ENCODE measurements at places on chromosomes 1 and 21.

GRCh38 chr1:117572546-117572945 lies 33.3 kb upstream of the TENT5C start:
- DNase-seq = peak; percentile 56

DNA sequence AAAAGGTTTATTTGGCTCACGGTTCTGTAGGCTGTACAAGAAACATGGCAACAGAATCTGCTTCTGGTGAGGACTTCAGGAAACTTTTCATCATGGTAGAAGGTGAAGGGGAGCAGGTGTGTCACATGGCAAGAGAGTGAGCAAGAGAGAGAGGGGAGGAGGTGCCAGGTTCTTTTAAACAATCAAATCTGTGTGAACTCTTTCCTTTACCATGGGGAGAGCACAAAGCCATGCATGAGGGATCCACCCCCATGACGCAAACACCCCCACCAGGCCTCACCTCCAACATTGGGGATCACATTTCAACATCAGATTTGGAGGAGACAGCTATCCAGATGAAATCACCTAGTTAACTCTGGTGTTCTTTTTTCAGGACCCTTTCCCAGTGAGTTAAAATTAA lies 103.6 kb downstream of the GALNT2 start:
- no peak for DNase-seq

DNA sequence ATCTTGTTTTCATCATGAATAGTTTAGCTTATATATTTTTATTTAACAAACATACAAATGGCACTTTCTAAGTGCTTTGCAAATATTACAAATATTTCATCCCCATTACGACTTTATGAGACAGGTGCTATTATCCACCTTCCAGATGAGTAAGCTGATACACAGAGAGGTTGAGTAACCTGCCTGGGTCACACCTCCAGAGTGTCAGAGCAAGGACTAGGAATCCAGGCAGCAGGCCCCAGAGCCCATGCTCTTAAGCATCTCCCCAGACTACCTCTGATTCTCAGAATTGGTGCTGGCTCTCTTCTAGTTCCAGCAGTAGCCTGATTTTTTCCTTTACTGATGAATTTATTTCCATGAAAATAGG lies 40.0 kb downstream of the EPHB2 start:
- DNase-seq = no peak

- DNase-seq = no peak
Observed at GRCh38 chr1:14913482-14914177, 239.9 kb upstream of the TMEM51 start.

- DNase-seq = no peak
Observed at GRCh38 chr1:155509064-155509463, 53.5 kb downstream of the ASH1L start.

GRCh38 chr1:121448851-121449250 lies 264.1 kb downstream of the SRGAP2C start:
- no peak for DNase-seq

GRCh38 chr1:158818975-158819431 lies 12.1 kb upstream of the MNDA start:
- DNase-seq = no peak

DNA sequence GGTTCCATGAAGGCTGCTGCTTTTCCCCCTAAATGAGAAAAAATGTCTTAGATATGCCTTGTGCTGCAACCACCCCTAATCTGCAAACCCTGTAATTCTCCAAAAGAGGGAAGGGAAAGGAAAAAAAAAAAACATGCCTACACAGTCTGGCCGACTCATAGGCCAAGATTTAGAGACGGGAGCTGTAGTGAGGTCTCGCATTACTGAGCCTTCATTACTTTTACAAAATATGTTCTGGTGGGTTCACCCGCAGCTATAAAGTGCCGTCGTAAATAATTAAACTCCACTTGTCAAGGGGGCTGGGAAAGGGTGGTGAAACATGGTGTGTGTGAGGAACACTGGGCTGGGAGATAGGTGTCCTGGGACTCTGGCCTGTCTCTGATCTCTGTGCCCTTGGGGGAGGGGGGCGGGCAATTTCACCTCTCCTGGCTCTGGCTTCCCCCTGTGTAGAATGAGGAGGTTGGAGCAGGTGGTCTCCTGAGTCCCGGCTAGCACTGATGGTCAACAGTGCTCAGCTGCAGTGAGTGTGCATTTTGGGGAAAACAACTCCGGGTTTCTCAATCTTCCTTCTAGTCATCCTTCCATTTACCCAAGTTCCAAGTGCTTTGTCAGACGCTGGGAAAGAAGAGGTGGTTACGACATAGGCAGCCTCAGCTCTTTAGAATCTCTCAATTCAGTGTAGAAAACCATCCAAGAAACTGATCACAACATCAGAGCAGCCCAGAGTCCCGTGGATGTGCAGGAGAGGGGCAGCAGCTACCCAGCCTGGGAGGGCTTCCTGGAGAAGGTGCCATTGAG lies 82.3 kb downstream of the ACTL8 start:
- no peak for DNase-seq

DNA sequence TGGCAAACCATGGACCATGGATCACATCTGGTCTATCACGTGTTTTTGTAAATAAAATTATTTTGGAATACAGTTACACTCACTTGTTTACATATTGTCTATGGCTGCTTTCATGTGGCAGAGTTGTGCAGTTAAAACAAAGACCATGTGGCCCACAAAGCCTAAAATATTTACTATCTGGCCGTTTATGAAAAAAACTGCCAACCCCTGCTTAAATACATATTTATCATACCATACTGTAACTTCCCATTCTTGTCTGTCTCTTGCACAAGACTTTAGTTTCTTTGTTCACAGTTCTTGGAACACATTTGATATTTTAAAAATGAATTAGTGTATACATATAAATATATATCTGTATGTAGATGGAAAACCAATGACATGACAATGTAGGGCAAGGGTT lies 141.5 kb downstream of the PAPPA2 start:
- DNase-seq = no peak

DNA sequence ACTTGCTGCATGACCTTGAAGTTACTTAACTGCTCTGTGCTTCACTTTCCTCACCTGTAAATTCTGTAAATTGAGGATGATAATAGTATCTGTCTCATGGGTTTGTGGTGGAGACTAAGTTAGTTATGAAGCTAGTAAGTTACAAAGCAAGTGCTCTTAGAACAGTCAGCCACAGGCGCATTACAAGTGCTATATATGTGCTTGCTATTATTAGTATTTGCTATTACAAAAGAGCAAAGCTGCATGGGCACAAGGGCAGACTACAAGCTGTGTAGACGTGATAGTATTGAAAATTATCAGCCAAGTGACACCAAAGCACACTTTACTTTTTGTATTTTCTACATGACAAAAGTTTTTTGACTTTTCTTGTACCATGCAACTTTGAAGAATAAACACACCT lies 150.9 kb upstream of the CTTNBP2NL start:
- no peak for DNase-seq

DNA sequence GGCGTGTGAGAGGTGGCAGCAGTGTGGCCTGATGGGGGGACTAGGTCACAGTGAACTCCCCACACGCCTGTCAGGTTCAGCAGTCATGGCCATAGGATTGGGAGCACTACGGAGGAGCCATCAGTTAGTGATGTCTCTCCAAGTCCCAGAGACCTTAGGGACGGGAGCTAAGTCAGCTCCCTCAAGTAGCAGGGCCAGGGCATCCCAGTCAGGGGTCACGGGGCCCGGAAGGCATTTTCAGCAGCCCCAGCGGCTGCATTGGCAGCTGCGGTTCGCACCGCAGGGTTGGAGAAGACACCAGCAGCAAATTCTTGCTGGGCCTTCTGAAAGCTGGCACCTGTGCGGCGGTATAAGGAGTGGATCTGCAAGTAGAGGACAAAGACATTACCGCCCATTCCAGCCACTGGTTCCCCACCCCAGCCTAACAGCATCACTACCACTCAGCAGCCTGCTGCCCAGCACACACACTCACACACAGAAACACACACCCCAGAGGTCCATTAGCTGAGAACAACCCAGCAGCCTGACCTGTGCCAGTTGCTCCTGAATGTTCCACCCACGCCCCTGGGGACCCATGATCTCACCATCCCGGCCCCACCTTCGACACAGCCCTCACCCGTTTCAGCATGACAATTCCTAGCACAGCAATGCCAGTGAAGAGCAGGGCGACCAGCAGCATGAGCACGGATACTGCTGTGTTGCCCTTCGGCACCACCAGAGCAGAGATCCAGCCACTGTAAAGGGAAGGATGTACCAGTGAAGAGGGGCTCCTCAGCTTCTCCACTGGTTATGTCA lies 972 bp upstream of the ENTREP3 start:
- no peak for DNase-seq

GRCh38 chr1:44820328-44821239 lies 12.3 kb downstream of the BTBD19 start:
- no peak for DNase-seq

DNA sequence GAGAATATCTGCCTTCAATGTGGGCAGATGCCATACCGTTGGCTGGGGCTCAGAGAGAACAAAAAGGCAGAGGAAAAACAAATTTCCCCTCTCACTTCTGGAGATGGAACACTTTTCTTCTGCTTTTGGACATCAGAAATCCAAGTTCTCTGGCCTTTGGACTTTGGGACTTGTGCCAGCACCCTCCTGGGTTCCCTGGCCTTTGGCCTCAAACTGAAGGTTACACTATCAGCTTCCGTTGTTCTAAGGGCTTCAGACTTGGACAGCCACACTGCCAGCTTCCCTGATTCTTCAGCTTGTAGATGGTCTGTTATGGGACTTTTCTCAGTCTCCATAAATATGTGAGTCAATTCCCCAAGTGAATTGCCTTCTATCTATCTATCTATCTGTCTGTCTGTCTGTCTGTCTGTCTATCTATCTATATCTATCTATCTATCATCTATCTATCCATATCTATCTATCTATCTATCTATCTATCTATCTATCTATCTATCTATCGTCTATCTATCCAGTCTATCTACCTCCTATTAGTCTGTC lies 778.1 kb upstream of the TMPRSS15 start:
- DNase-seq = no peak

- DNase-seq = peak; percentile 77
Observed at GRCh38 chr1:157163273-157164127, 25.3 kb upstream of the ETV3 start.

DNA sequence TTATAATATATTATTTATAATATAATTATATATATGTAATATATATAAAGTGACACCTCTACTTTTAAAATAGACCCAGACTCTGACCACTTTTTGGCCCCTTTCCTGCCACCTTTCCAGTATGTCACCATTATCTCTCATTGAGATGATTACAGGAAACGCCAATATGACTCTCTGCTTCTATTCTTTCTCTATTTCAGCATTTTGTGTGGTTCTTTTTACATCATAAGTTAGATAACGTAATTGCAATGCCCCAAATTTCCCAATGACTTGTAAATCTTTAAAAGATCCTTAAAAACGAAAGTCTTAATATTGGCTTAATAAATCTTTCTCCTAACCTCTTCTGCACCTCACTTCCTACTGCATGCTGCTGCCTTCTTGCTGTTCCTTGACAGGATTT lies 8.1 kb upstream of the GBP5 start:
- no peak for DNase-seq

DNA sequence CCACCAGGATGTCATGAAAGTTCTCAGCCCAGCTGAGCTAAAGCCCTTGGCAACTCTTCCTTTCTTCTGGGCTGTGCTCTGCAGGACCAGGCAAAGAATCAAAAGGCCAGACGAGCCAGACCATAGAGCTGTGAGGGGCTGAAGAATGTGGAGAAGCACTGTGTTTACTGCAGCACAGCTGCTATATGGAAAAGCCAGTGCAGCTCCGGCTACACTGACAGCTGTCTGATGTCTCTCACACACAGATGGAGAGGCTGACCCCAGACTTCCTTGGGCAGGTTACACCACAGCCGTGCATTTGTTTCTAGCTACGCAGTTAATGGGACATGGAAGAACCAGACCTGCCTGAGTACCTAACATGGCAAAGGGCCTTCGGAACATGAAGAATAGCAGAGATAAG lies 40.3 kb downstream of the CD247 start:
- DNase-seq = no peak

DNA sequence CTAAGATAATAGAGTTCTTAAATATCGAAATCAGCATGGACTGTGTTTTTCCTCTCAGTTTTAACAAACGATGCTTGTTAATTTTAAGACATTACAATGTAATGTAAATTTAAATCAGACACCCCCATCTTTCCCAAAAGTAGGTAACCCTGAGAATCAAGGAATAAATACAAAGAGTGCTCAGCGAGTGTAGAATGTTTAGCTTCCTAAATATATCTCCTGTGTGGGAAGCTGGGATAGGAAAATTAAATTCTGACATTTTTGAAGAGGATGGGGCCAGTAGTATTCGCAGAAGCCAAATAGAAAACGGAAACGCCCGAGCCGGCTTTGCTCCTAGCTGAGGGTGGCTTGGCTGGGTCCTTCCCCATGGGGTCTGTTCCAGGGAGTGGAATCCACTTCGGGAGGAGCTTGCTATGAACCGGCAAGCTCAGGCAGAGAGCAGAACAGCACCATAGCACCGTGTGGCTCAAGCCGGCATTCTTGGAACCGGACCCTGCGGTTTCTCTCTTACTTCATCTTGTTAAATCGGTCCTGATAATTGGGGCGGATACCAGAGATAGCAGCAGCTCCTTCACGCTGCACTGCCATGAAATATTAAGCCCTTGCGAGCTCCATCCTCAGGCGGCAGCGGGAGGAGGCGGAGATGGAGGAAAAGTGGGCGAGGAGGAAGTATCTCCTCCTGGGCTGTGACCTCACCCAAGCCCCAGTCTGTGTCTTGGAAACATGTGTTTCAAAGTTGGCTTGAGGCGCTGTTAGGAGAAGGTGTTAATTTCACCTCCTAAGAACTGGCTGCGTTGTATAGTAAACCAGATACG lies 24.9 kb downstream of the MAP3K7CL start:
- DNase-seq = no peak

DNA sequence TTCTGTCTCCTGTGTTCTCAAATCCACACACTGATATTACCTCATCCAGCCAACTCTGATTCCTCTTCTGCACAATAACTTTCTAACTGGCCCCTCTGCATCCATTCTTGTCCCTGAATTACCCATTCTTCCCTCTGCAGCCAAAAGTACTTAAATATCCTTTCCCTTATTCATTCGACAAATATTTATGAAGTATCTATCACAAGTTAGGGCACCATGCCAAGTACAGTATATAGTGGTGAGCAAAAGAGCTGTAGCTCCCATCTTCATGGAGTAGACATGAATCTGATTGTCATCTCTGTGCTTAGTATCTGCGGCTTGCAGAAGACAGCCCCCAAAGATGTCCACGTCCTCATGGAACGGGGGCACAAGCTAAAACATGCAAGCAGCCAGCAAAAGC lies 316.8 kb downstream of the SETD4 start:
- no peak for DNase-seq

DNA sequence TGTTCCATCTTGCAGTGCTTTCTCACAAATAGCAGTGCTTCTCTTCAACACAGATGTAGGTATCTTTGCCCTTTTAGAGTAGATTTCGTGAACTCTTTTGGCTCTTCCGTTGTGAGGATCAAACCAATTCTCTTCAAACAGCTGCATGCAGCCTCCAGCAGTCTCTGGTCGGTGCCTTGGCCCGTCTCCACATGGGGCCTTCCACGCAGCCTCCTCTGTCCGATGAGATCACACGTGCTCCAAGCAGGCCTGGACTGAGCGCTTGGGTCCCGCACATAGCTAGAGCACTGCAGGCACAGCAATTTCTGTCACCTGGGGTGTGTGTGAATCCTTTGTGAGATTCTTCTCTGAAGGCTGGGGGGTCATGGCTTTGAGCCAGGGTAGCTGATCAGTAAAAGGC lies 82.8 kb upstream of the KCNE2 start:
- DNase-seq = no peak

GRCh38 chr1:93905734-93906133 lies 3.5 kb downstream of the GCLM start:
- DNase-seq = no peak

Data from activated CD4-positive, alpha-beta memory T cell treated with anti-CD3 and anti-CD28 coated beads, Interleukin-2, amount 10 ng/mL, durations not matched to agents 7 days and 5 days (primary cell).